ENCODE measurements at places on chromosomes 4 and X.

DNA sequence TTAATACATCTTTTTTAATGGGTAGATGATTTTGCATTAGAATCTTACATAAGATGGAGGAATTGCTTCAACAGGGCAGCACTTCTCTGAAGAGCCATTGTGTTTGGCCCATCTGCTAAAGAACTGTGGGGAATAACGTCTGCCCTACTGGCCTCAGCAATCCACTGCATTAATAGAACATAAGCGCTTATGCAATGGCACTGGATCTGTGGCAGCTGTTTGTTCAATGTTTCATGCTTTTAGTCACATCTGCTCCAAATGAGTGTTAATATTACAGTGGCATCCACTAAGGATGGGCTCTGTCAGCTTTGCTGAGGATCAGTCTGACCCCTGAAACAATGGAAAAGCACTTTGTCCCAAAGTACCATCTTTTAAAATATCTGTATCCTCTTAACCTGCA is 279.0 kb upstream of the GK2 start:
- no peak for DNase-seq

- DNase-seq, result no peak
Observed at GRCh38 chr4:26877406-26877805, 16.8 kb downstream of the STIM2 start.

DNA sequence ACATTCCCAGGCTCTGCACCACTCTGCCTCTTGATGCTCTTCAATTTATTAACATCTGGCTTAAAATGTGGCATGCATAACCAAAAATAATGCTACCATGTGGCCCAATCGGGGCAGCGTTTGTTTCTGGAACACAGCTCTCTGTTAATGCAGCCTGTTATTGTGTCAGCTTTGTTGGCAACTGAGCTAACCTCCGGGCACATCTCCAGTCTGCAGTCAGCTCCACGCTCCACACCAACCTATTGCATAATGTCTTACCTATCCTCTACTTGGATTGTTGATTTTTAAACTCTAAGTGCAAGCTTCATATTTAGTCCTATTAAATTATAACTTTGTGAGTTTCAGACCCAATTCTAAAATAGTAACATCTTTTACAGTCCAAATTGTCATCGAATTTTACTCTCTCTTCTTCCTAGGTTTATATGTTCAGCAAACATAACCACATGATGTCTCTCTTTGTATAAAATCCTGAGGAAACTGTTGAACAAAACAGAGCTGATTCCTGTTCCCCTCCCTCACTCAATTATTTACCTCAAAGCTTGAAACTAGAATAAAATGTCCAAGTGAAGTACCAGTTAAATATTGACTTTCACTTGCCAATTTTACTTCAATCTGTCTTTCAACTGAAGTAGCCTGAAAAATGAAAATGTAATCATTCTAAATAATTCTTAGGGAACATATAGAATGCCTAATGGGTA is 92.2 kb upstream of the RAPGEF2 start:
- DNase-seq, result no peak

GRCh38 chrX:110692866-110693265 is 102.8 kb downstream of the CHRDL1 start:
- DNase-seq, result no peak

GRCh38 chr4:76074468-76074867 is at the start of gene ART3:
ART3 (plus strand) TSS chr4:76074709; CDS start chr4:76075890, 1,181 bp downstream.
- DNase-seq, result no peak

- DNase-seq, result peak; percentile 47
Observed at GRCh38 chrX:73127700-73128241, 48.5 kb upstream of the PABPC1L2A start.

DNA sequence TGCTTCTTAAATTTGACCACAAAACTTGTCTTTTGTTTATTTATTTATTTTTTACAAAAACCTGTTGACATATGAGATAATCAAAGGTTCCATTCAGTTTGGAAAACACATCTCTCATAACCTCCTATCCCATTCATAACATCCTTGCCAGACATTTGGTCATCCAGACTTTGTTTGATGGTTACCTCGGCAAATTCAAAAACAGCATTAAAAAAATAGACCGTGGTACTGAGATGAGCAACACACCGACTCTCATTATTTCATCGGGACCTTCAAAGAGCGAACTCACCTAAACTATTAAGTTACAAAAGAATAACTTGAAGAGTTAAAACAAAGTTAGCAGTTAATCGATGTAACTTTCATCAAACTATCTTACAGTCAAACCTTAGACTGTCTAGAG is 85.8 kb upstream of the RPS6KA3 start:
- DNase-seq, result no peak

DNA sequence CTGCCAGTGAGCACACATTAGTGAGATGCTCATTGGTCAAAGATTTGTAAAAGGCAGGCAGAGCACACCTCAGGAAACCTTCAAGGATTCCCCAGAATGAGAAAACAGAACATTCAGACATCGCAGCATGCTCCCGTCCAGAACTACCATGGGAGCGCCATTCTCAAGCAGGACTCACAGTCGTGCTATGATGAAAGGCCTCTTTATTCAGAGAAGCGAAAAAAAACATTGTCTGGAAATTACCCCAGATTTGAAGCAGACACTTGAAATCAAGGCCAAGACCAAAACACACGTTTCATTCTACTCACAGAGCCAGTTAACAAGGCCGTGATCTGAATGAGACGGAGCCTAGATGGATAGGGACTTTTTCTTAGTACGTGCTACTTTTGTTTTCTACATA is 961.8 kb upstream of the TENM3 start:
- no peak for DNase-seq

GRCh38 chr4:139919521-139919920 is 234.5 kb downstream of the MAML3 start:
- DNase-seq, result no peak

DNA sequence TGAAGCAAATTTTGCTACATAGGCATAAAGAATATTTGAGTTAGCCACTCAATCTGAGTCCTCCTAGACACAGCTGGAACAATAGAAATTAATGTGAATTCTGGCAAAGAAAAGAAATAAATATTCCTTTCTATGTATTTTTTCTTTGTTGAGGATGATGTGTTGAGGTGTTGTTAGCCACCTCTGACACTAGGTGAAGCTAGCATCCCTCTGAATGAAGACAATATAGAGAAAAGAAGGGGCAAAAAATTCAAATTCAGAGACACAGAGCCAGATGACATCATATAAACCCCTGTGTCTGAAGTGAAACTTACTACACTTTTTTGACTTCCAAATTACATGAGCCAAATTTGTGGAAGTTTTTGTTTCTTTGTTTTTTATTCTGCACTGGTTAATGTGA is 34.6 kb upstream of the TMPRSS11D start:
- no peak for DNase-seq

GRCh38 chr4:8238036-8238511 is 31.5 kb upstream of the HTRA3 start:
- no peak for DNase-seq

DNA sequence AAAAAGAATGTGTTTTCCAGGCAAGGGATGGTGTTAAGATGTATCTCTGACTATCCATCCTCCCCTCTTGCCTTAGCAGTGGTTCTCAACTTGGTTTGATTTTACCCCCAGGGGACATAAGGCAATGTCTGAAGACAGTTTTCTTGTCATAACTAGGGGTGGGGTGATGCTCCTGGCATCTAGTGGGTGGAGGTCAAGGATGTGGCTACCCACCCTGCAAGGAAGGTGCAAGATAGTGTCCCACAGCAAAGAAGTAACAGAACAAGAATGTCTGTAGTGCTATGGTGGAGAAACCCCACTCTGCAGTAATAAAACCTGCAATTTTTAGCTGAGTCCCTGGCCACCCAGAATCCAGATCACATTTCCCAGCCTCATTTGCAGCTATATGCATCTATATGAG is 81.2 kb upstream of the TBL1X start:
- no peak for DNase-seq

DNA sequence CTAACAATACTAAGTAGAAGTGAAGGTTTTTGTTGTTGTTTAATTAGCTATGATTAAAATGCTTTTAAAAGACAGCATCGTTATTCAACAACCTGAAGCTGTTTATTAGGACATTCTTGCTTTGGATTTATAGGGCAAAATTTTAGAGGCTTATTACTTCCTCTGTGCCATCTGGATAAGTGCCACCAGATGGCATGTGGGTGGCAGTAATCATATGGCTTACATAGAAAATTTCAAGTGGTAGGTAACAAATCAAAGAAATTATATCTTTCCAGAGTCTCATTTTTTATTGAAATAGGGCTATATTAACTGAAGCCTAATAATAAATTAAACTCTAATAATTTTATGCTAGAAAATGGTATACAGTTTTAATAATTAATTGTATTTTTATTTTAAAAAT is 83.3 kb upstream of the HTR2C start:
- no peak for DNase-seq

- no peak for DNase-seq
Observed at GRCh38 chr4:186593587-186593973, 38.2 kb upstream of the MTNR1A start.

- no peak for DNase-seq
Observed at GRCh38 chrX:8405631-8406030, 59.0 kb upstream of the VCX3B start.

DNA sequence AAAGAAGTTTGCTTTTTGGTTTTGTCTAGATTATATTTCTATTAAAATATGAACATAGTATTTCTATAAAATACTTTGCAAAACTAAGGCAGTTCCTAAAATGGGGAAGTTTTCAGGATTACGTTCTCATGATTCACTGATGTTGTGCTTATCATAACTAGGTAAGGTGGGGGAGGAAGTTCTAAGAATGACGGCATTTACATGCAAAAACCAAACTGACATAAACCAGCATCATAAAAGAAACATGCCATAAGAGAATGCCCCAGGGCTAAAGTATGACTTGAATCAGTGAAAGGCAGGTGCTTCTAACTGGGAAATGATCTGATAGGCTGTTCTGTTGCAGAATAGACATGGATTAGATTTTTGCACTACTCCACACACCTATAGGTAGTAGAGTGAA is 204.7 kb upstream of the JADE1 start:
- no peak for DNase-seq

DNA sequence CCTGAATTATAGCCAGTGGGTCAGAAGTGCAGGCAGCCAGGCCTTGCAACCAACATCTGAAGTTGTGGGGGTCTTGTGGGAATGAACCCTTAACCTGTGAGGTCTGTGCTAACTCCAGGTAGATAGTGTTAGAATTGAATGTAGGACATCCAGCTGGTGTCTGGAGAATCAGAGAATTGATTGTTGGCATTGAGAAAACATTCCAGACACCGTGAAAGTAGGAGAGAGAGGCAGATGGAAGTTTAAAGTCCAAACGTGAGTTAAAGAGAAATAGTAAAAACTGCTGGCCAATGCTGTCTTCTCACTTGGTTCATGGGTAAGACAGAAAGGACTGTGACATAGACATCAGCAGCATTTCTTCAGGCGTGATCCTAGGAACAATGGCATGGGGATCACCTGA is 27.7 kb downstream of the CASP3 start:
- no peak for DNase-seq

- no peak for DNase-seq
Observed at GRCh38 chr4:183081116-183081469, 18.0 kb upstream of the WWC2 start.

DNA sequence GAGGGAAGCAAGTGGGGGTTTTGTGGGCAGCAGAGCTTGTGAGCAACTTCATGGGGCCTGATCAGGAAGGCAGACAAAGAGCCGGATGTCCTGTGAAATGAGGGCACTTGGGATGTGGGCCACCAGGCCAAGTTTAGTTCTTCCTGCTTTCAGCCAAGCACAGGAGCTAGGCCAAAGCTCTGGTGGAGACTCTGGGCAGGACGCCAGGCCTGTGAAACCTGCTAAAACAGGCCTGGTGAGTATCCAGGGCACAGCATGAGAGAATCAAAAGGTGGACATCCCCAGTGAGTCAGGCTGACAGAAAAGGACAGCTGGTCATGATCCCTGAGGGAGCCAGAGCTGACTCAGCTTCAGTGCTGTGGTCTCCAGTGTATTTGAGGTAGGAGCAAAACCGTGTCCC is 95.7 kb downstream of the NPNT start:
- DNase-seq, result no peak

GRCh38 chr4:32180086-32180485 is 1459.9 kb downstream of the PCDH7 start:
- no peak for DNase-seq

DNA sequence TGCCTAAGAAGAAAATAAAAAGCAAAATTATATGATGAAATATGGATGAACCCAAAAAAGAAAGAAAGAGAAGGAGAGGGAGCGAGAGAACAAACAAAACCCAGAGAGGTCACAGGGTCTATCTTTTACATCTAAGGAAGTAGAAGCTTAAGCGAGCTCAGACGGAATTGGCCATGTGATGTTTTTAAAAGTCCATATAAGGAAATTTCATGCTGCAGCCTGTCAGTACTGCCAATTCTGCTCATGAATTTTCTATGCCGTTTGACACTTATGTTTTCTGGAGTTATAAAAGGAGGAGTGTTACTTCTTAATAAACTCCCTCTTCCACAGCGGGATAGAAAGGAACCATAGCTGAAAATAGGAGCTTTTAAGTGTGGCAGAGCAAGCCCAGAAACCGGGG is 32.9 kb upstream of the DCX start:
- DNase-seq, result no peak

DNA sequence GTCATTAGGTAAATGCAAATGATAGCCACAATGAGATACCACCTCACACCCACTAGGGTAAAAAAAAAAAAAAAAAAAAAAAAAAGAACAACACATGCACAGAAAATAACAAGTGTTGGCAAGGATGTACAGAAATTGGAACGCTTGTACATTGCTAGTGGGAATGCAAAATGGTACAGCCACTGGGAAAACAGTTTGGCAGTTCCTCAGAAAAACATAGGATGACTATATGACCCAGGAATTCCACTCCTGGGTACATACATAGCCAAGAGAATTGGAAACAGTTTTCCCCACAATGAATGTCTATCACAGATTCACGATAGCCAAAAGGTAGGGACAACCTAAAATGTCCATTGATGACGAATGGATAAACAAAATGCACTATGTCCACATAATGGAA is 161.3 kb upstream of the MAMLD1 start:
- no peak for DNase-seq

DNA sequence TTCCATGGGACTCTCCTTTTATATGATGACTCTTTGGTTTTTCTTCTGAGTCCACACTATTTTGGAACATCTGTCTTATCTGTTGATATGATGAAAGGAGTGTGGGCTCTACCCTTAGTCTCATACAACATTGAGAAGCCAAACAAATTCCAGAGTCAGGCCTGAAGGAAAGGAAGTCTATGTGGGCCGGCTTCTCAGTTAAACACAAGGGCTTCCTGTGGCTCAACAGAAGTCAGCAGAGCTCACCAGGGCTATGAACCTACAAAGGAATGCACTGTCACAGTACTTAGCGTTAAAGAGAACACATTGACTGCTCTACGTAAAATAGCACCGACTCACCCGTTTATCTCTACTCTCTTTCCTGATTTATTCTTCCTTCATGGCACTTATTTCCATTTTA is 641.0 kb upstream of the FRG1 start:
- no peak for DNase-seq

DNA sequence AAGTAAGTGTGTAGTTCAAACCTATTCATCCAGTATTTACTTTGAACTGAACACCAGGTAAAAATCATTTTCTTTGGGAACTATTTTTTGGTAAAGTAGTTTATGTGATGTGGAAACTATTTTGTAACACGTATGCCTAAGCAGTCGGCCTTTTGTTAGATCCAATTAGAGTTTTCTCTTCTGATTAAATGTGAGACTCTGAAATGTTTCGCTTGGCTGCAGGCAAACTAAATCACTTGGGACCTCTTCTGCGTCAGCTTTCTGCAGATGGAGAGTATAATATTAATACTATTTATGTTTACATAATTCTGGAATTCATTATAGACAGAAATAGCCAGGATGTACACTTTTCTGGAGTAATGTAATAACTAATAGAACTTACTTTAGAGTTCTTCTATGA is 46.9 kb downstream of the BMPR1B start:
- DNase-seq, result no peak

- DNase-seq, result no peak
Observed at GRCh38 chr4:54541426-54542118, 116.2 kb upstream of the KIT start.

Measured in iPS DF 6.9 (cell line).